ENCODE measurements at places on chromosomes 3 and 15.

GRCh38 chr3:128217702-128218547, 64.6 kb downstream of the EEFSEC start:
- DNase-seq: no peak

GRCh38 chr3:122067214-122067550, 12.0 kb downstream of the CD86 start:
- DNase-seq: no peak

DNA sequence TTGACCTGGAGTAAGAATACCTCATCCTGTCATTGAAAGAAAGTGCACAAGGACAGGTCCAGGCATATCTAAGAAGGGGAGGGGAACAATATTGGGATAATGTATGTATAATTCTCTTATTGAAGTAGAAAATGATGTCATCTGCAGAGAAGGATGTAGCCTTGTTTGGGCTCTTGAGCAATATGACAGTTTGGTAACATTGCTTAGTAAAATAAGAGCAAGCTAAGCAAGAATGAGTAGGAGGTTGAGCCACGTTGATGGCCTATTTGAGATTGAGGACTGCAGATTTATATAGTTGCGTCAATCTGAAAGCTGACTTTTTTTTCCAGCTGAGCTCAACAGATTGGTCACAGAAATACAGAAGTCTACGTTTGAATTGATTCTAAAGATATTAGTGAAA, 145.2 kb downstream of the FILIP1L start:
- DNase-seq: no peak

- DNase-seq: no peak
Measured at GRCh38 chr15:64845831-64846595, 4.3 kb downstream of the PLEKHO2 start.

GRCh38 chr15:64699751-64700388, 75.5 kb downstream of the RBPMS2 start:
- no peak for DNase-seq

- DNase-seq: no peak
Measured at GRCh38 chr3:86104154-86104553, 886.8 kb downstream of the VGLL3 start.

GRCh38 chr3:111072031-111072921, 660 bp downstream of the NECTIN3 start:
- DNase-seq: peak; percentile 7

- no peak for DNase-seq
Measured at GRCh38 chr3:177464392-177465256, 267.3 kb upstream of the TBL1XR1 start.

DNA sequence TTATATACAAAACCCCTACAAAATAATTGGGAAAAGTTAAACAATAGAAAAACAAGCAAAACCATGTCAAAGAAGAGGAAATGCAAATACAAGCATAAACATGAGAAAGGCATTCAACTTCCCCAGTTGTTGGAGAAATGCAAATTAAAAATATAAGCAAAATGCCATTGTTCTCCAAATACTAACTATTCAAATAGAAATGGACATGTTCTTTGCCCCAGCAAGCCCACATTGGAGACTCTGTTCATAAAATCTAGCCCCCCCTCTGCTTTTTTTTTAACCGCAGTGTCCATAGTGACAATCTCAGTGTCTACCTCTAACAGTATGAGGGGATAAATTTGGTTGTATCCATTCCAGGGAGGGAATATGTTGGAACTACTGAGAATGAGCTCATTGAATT, 59.7 kb upstream of the LCTL start:
- no peak for DNase-seq

DNA sequence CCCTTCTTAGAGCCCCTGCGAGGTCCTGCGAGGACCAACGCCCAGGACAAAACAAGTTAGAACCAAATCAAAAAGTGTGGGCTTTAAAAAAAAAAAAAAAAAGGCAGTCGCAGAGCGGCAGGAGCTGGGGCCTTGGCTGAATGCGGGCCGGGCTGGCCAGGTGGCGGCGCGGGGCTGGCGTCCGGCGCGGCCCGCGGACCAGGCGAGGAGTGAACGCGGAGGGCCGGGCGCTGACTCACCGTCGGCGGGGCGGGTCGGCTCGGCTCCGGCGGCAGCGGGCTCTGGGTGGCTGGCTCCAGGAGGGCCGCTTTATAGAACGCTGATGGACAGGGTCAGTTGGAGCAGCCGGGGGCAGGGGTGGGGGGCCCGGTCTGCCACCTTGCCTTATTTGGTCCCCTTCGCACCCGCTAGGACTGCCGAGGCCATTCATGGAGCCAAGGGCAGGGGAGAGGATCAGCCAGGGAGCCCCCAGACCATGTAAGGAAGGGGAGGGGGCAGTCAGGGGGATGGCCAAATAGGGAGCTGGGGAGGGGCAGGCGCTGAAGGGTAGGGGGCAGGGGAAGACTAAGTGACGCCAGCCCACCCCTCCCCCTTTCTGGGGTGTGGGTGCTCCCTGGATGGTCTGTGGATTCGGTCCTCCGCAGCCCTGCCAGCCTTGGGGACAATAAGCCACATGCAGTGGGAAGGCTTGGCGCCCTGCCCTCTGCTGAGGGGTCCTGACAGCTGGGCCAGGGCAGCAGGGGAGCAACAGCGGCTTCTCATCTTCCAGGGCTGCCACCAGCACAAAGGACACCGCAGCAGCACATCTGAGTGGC, at the start of gene ACTC1:
ACTC1 (minus strand) TSS at position 283 of the 815 bp plus-strand sequence. CDS start 741 bp downstream, outside the sequence.
- DNase-seq: no peak

DNA sequence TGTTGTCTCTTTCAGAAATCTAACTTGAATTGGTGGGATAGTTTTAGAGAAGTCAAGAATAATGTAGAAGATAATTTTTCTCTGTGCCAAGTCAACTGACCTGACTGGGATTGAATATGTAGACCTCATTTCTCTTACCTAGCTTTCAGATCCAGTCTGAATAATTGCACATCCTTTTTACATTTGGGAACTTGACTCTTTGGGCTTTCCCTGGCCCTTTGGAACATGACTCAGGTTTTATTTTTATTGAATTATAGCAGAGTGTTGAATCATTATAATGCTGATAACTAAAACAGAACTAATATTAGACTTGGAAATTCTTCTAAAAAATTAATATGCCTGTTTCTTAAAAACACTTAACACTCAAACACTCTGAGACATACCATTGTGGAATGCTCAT, 76.5 kb downstream of the PFN2 start:
- no peak for DNase-seq

DNA sequence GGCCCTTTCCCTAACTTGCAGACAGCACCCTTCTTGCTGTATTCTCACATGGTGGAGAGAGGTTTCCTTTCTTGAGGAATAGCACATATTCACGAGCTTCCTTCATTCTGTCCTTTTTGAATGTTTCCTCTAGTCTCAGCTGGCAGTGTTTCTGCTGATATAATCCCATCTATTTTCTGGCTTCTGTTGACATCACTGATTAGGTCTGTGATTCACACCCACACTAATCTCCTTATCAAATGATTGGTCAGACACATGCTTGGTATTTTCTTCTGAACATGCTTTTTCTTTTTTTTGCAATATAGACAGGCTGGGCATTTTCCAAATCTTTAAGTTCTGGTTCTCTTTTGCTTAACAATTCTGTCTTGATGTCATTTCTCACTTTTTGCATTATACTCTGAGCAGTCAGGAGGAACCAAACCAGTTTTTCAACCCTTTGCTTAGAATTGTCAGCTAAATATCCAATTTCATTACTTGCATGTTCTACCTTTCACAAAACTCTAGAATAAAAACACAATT, 65.4 kb downstream of the OXSM start:
- DNase-seq: no peak

DNA sequence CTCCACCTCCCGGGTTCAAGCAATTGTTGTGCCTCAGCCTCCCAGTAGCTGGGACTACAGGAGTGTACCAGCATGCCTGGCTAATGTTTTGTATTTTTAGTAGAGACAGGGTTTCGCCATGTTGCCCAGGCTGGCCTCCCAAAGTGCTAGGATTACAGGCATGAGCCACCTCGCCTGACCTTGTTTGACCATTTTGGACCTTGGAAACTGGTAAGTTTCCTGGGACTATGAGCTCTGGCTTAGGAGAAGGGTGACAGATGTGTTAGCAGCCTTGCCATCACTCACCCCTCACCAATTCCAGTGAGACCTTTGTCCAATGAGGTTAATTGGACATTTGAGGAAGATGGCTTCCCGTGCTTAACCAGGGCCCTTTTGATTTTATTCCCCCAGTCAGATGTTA, 19.9 kb downstream of the DNASE1L3 start:
- no peak for DNase-seq

DNA sequence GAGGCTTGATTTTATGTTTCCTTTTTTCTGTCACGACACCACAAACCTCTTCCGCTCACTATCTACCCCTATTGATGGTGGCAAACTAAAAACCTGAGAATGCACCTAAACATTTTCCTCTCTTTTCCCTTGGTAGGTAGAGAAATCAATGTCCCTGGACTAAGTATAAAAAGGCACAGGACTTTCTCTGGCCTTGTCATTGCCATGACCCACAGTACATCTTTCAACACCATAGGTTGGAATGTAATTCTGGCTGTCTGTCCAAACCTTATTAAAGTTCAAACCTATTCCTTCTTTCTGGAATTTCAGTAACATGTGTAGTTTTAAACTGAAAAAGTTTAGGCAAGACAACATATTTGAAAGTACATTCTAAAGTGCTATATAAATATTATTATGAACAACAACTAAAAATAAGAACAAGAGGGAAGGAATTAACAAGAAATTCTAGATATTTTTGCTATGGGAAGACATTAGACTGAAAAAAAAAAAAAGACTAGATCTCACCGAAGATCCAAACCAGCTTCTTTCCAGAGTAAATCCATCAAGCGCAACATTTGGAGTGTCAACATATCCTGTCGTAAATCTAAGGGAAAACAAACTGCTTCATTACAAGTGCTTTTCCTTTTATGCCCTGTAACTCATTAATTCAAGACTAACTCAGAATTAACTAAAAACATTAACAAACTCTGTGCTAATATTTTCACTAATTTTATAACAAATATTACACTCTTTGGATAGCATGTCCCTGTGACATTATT, 73.1 kb downstream of the FAIM start:
- no peak for DNase-seq

- DNase-seq: no peak
Measured at GRCh38 chr15:82851981-82852511, 42.6 kb downstream of the WHAMM start.

- DNase-seq: no peak
Measured at GRCh38 chr3:169245631-169246030, 417.9 kb downstream of the MECOM start.

GRCh38 chr3:151113343-151113742, 27.9 kb downstream of the MED12L start:
- DNase-seq: no peak

DNA sequence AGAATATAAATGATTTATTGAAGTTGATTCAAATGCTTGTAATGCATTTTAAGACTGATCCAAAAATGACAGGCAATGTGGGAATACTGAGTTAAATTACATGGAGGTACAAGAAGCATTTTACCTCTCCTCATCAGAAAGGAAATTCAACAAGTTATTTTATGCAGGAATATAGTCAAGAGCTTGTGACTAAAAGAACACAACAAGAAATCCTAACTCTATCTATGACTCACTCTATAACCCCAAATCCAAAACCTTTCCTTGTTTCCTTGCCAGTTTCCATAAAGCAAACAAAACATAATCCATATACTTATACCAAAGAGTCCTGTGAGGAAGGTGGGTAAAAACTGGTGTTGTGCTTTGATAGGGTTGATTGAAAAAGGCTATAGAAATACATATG, 30.8 kb downstream of the SIN3A start:
- DNase-seq: no peak

DNA sequence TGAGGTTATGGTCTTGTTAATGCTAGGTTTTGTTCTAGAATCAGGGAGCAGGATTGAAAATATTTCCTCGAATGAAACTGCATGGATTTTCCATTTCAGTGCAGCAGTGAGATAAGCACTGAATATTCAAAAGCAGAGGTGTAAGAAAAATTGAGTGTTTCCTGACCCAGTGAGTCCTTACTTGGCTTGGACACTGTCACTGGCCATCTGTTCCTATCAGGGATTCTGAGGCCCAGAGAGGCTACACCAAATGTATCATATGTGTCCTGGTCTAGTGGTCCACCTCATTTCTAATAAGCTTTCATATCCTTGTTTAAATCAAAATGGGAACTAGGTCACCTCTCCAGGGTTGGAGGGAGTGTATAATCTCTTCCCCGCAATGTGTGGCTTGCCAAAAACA, 61.1 kb upstream of the RAD18 start:
- no peak for DNase-seq

DNA sequence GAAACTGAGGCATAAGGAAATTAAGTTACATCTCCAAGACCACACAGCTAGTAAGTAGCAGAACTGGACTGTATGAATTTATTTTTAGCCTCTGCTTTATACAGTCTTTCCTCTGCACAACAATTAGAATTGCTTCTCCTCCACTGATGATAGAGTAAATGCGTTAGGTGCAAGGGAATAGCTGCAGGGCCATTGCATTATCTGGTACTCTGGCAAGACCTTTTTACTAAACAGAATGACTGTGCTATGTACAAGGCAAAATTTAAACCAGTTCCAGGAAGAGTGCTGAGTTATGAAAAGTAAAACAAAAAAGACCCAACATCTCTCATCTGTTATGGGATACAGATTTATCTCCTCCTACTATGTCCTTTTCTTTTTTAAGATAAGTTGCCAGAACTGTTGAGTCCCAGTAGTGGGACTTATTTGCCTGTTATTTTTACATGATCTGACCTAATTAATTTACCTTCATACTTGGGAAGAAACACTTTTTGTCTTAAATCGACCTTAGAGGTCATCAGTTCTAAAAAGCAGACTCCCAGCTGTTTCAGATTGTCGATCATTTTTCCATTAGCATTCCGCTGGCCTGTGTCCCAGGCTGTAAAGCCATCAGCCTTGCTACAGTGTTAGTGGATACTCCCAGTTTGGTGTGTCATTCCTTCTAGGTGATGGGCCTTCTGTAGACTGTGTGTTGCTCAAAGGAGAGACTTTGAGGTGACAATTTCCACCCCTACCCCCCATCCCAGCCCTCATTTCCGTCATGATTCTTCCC, 147.5 kb upstream of the NUDT16 start:
- no peak for DNase-seq

GRCh38 chr3:157463816-157464215, 27.2 kb downstream of the PTX3 start:
- no peak for DNase-seq

GRCh38 chr3:40996382-40996781, 202.9 kb upstream of the CTNNB1 start:
- DNase-seq: no peak

- DNase-seq: no peak
Measured at GRCh38 chr3:117191245-117191644, 481.7 kb downstream of the TUSC7 start.

DNA sequence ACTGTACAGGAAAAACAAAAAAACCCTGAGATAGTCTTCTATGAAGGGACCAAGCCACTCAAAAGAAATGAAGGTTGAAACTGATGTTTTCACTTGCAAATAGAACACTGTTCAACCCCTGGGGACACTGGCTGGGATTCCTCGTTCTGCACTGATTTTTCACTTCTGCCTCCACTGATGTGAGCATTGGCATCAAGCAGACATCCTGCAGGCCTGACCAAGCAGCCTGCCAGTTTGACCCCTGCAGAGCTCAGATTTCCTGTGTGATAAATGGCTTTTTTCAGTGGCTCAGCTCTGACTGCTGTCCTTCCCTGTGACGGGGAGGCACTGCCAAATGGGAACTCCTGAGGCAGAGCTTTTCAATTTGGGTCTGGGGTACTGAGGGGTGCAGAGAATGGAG, 50.0 kb downstream of the RASGRP1 start:
- no peak for DNase-seq
